Mesenteric fat pad (tissue), 1 donor: ENCODE measurements at places on chromosomes 12 and 14. TPM values are rescaled to one million over a fixed set of nuclear protein-coding genes. Genes with fewer than 3 reads are reported as not detected.

GRCh38 chr12:182381-182892 is 31.5 kb downstream of the SLC6A12 start:
- DNase-seq, result no peak

- DNase-seq, result no peak
These were observed 322.2 kb downstream of the TMEM121 start for GRCh38 chr14:105848570-105848969.

DNA sequence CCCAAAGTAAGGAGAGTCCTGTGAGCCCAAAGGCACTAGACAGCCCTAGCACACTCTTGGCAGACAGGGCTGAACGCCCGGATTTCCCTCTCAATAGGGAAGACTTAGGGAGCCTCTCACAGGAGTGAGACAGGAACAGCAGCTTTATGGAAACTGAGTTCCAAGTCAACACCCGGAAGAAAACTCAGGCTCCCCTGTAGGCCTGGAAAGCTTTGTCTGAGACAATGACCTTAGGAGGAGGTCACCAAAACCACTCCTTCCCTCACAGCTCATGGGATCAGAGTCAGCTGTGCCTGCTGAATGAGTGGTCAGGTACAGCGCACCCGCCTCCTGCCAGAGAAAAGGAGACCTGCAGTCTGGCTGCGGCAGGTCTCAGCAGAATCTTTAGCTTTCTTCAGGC is 229.5 kb downstream of the CACNA1C start:
- DNase-seq, result peak; percentile 33

SPX gene
- total RNA-seq, result 0.45 TPM

GRCh38 chr14:88499225-88499624 is 55.6 kb downstream of the PTPN21 start:
- no peak for DNase-seq

GRCh38 chr12:112904571-112904970 is 2.2 kb upstream of the OAS1 start:
- DNase-seq, result no peak

PRB2 gene
- not detected for total RNA-seq

DNA sequence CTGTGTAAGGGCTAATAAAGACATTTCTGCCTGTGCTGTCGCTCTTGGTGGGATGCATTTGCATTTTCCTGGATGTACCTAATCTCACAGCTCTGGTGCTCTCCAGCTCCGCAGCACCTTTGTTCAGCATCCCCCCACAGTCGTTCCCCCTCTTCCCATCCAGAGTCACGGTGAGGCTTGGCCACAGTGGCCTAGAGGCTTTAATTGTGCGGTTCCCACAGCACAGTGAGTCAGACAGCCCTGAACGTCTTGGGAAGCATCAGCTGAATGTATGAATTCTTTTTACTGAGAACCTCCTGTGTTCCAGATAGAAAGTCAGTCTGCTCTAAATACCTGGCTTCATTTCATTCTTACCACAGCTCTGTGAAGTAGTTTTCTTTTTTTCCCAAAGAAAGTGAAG is 28.7 kb downstream of the MLXIP start:
- peak; percentile 72 for DNase-seq

GRCh38 chr14:91417120-91417982 is at the start of gene CCDC88C:
Gene CCDC88C (minus strand): TSS chr14:91417820. CDS start chr14:91417690, 130 bp downstream.
- peak; percentile 92 for DNase-seq

MSI1 gene
- 0.58 TPM for total RNA-seq

NAB2 gene
- 22.1 TPM for total RNA-seq

DNA sequence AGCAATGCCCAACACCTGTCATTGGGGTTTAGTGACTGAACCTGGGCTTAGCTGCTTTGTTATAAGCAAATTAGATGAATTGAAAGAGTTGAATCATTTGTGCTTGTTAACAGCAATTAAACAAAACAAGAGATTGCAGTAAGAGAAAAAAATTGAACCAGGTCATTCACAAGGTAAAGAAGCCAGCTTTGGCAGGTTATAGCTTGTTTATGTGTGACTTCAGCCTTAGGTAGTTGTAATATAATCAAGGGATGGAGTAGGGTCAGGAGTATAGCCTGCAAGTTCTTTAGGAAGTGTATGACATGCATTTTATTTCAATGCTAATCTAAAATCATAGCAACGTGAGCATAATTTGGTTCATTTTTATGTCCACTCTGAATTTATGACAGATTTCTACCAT is 63.4 kb upstream of the PLEKHG3 start:
- DNase-seq, result no peak

DNA sequence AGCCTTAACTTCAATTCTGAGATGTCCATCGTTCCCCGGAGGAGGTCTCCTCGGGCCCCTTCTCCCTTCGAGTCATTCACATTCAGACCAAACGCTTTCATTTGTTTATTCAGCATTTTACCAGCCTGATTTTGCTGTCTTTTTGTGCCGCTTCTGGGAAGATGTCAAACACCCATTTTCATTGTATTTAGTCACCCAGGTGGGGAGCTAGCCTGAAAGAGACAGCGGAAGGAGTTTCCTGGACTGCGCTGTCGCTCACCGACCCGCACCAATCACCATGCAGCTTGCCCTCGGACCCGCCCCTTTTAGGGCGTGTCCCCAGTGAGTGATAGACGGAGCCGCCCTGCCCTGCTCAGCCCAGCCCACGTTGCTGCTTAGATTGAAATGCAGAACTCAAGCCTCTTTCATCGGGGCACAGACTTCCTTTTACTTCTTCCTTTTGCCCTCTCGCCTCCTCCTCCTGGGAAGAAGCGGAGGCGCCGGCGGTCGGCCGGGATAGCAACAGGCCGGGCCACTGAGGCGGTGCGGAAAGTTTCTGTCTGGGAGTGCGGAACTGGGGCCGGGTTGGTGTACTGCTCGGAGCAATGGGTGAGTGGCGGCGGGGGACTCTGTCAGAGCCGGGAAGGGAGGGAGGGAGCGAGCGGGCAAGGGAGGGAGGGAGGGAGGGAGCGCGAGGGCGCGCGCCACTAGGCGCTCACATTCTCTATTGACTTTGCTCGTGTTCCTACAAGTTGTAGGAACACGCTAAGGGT is at the start of gene PAX9:
TSS of gene PAX9 (plus strand) at position 355 of the 752 bp plus-strand sequence. CDS start at position 585, 230 bp downstream.
- DNase-seq, result no peak

DNA sequence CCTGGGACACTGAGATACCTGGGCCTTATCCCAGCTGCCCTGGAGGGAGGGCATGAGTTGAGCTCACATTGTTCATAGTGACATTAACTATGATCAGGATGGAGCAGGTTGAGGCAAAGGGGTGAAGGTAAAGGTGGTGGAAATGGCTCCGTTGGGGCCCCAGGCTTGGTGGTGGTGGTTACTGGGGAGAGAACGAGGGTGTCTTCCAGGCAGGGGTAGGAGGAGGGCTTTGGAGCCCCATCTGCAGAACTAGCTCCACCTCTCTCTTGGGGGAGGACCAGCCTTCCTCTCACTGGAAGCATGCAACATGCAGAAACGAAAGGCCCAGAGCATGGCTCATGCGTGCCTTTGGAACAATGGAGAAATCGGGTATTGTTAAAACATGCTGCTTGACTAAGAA is 217.0 kb downstream of the SLC41A2 start:
- DNase-seq, result no peak

FLRT2 gene
- 20.0 TPM for total RNA-seq

DNA sequence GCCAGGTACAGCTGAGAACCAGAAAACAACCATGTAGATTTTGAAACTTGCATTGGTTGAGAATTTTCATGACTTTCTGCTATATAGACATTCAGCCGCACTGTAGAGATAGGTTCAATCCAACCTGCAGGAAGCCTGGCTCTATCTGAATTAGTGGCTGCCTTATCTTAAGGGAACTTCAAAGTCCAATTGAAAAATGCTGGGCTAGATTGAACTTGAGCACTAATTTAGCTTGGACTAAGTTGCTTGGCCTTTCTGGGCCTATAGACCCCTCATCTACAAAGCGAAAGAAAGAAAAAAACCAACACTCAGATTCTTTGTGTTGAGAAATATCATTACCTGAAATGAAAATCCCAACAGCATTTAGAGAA is 332.4 kb downstream of the NUAK1 start:
- no peak for DNase-seq

DNA sequence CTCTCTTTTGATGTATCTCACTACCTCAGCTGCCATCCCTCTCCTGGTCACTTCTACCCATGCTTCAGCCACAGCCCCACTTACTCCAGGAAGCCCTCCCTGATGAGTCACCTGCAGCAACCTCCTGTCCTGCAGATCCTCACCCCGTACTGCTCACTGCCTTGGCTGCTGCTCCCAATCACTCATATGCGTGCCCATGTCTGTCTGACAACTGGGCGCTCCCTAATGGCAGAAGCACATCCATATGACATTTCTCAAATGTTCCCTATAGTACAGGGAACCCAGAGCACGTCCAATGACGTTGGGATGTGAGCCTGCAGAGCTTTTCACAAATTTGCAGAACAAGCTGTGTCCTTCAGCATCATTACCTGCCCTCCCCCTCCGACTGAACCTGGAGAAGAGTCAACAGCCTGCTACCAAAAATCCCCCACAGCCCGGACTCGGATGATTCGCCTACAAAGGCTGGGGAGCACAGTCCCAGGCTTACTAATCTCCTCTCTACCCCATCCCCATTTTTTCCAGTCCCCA is 90.0 kb downstream of the SINHCAF start:
- DNase-seq, result no peak

GRCh38 chr14:23831596-23831995 is 122.0 kb upstream of the DHRS4 start:
- no peak for DNase-seq

ARHGEF25 gene
- 12.8 TPM for total RNA-seq

GRCh38 chr14:73262427-73263183 is 25.3 kb downstream of the PAPLN start:
- peak; percentile 85 for DNase-seq

- no peak for DNase-seq
These were observed 47.7 kb downstream of the MAX start for GRCh38 chr14:65054471-65055085.

- no peak for DNase-seq
These were observed 724 bp upstream of the CD27 start for GRCh38 chr12:6444031-6444430.

BDKRB1 gene
- 0.71 TPM for total RNA-seq

PRPH gene
- 0.55 TPM for total RNA-seq

MYH6 gene
- total RNA-seq, result not detected

- no peak for DNase-seq
These were observed 168.6 kb downstream of the ALX1 start for GRCh38 chr12:85448548-85449139.

SSPN gene
- total RNA-seq, result 21.1 TPM

DNA sequence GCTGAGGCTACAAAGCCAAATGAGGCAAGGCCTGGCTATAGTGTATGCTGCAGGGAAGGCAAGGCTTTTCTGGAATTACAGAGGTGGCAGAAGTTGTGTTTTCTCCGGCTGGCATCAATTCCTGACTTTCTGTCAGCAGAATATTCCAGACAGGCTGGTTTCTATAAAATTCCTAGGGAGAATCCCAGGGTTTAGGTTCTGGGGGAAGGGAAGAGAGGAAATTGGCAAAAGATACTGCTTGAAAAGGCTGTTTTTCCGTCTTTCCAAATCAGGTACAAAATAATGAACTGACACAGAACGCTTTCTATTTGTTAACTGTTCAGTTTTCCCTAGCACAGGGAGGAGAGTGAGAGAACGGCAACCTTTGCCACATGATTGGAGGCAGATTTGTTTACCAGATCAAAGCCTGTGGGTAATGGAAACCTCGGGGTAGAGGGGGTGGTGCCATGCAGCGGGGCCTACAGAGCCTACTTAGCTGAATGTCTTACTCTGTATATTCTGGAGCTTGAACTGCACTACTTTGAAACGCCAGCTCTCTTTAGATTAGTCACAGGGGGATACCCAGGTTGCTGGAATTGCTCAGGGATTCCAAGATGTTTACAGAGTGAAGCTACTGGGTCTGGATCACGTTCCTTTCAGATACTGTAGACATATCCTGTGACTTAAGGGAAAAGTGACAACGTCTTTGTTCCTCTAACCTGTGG is 65.8 kb upstream of the DACT1 start:
- DNase-seq, result no peak

GRCh38 chr14:68655911-68656316 is 137.0 kb downstream of the ZFP36L1 start:
- DNase-seq, result peak; percentile 65

DNA sequence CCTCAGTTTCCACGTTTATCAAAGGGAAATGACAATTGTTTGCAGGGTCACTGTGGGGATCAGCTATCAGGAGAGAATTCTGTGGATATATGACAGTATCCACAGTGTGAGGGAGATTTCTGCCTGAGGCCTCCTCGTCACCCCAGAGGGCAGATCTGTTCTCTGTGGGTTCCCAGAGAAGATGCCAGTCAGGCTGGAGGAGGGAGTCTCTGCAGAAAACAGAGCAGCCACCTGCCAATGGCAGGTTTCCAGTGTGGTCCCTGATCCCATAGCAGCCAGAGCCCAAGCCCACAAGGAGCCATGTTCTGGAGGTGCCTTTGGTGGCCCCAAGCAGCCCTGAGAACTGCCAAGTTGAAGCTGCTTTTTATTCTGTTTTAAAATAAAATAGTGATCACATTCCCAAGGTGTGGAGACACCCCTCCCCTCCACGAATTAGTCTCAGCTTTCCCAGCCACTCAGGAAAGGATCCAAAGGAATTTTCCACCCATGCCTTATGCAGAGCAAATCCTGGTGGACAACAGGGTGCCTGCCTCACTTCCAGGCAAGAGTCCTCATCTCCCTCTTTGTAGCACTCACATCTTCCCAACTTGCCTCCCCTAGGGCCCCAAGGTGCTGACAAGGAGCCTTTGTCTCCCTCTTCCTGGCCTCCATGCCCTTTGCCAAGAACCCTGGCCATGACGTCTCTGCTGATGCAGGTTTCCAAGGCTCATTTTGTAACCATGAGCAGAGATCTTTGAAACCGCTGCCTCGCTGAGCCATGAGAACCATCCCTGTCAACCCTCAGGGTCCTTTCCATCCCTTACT is 20.4 kb downstream of the CMKLR1 start:
- no peak for DNase-seq

- DNase-seq, result no peak
These were observed 18.9 kb upstream of the COCH start for GRCh38 chr14:30855345-30856037.

DNA sequence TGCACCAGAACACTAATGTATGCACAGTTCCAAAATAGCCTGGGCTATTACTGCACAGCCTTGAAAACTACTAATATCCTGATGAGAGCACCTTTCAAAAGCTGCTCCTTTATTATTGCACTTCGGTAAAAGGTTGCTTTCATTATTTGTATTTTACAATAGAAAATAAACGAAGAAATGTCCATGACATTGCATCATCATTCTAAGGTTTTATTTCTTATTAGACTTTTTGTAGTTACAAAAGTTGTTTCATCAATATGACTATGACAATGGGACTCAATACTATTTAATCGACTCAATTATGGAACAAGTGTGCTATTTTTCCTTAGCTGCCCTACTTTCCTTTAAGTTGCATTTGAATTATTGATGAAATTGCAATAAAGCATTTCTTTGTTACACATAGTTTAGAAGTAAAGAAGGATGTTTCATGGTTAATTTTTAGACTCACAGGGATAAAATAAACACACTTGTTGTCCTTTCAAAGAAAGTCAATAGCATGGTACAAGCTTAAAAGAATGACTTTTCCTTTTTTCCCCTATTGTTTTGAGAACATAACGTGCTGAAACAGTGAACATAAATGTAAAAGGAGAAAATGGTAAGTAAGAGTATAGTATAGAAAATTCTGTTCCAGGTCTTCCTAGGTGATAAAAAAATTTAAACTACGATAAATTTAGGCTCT is 407.6 kb downstream of the BCAT1 start:
- no peak for DNase-seq

- no peak for DNase-seq
These were observed 32.7 kb downstream of the FLRT2 start for GRCh38 chr14:85562630-85563029.

- no peak for DNase-seq
These were observed 189.4 kb upstream of the FBXO33 start for GRCh38 chr14:39621678-39622077.

- DNase-seq, result no peak
These were observed 56.6 kb downstream of the RNF34 start for GRCh38 chr12:121456551-121456950.

- no peak for DNase-seq
These were observed 29.1 kb downstream of the NFYB start for GRCh38 chr12:104108755-104109445.
